ENCODE measurements at places on chromosomes 5 and 9.

DNA sequence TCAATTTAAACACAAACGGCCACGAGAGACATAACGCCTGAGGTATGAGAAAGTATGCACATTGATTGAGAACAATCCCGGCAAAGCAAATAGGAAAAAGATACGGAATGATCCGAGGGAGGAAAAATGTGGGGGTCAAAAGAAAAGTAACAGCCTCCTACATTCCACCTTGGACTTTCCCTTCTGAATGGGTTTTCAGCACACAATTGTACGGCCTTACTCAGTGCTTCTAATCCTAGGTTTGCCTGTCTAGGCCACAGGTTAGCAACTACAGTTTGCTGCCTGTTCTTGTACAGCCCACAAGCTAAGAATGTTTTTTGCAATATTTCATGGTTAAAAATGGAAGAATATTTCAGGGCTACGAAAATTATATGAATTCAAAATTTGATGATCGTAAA is 46.2 kb upstream of the RNF20 start:
- DNase-seq, result no peak

GRCh38 chr9:121376214-121376830 is 6.3 kb upstream of the STOM start:
- no peak for DNase-seq

- no peak for DNase-seq
These were observed 6.0 kb downstream of the DNAI1 start for GRCh38 chr9:34464571-34464970.

GRCh38 chr5:69492923-69493395 is 369 bp downstream of the OCLN start:
- DNase-seq, result no peak

GRCh38 chr5:71778678-71779276 is 59.7 kb downstream of the CARTPT start:
- DNase-seq, result no peak

- no peak for DNase-seq
These were observed 16.4 kb downstream of the MED27 start for GRCh38 chr9:132063281-132063680.

- no peak for DNase-seq
These were observed 5.3 kb upstream of the FANCG start for GRCh38 chr9:35085078-35085477.

GRCh38 chr5:75522025-75522424 is 10.3 kb downstream of the POLK start:
- DNase-seq, result no peak

DNA sequence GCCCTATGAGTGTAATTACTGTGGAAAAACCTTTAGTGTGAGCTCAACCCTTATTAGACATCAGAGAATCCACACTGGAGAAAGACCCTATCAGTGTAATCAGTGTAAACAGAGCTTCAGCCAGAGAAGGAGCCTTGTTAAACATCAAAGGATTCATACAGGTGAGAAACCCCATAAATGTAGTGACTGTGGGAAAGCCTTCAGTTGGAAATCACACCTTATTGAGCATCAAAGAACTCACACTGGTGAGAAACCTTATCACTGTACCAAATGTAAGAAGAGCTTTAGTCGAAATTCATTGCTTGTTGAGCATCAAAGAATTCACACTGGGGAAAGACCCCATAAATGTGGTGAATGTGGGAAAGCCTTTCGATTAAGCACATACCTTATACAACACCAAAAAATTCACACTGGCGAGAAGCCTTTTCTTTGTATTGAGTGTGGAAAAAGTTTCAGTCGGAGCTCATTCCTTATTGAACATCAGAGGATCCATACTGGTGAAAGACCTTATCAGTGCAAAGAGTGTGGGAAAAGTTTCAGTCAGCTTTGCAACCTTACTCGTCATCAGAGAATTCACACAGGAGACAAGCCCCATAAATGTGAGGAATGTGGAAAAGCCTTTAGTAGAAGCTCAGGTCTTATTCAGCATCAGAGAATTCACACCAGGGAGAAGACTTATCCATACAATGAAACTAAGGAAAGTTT is 9.9 kb downstream of the ZNF189 start:
- no peak for DNase-seq

DNA sequence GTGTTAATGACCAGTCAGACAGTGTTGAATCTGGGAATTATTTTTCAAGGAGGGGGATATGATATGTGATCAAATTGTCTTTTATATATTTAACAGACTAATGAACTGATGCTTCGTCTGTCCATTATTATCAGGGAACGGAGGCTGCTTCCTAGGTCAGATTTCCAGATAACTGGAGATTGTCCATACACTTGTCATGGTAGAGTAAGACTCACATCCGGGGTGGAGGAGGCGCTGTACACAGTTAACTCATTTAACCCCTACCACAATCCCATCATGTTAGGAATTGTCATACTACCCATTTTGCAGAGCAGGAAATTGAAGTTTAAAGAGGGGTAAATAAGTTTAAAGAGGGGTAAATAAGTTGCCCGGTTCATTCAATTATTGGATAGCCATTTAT is 55.9 kb downstream of the ARHGAP26 start:
- no peak for DNase-seq

DNA sequence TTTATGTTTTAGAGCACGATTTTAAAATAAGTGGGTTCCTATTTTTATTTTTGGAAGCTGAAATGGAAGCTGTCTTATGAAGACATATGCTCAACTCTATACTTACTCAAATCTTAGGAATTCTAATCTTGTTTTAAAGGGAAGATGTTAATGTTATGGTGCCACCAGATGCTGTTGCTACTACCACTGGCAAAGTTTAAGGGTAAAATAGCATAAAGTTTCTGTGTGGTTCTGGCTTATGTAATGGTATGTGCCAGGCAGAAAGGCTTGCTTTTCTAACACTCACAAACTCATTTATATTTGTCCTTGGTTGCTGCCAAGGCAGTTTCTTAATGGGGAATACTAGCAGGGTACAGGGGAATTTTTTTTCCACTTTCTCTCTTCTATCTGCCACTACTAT is 204.9 kb downstream of the ZSWIM6 start:
- DNase-seq, result no peak

DNA sequence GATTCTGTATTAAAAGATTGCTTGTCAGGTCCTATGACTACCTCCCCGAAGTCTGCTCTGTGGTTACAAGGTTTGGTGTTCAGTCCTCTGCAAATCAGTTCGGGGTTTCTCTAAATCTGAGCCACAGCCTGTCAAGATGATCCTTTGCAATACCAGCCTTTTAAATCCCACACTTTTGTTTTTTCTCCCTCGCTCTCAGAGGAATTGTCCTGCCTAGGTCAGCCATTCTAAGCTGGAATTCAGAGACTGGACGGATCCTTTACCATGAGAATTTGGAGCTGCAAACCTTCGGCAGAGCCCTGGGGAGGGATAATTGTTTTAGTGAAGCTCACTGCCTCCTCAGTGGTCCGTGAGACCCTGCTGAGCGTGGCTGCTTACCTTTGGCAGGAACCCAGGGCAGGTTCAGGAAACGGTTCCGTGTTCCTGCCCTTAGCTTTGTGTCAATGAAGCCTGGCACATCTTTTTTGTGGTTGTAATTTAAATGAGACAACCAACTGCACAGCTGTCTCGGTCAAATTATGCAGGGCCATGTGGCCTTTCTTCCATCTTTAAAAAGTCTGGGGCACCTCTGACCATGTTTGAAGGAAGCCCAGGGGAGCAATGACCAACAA is 47.2 kb downstream of the EBF1 start:
- DNase-seq, result peak; percentile 45

GRCh38 chr9:18976709-18977531 is 56.1 kb downstream of the SAXO1 start:
- no peak for DNase-seq

DNA sequence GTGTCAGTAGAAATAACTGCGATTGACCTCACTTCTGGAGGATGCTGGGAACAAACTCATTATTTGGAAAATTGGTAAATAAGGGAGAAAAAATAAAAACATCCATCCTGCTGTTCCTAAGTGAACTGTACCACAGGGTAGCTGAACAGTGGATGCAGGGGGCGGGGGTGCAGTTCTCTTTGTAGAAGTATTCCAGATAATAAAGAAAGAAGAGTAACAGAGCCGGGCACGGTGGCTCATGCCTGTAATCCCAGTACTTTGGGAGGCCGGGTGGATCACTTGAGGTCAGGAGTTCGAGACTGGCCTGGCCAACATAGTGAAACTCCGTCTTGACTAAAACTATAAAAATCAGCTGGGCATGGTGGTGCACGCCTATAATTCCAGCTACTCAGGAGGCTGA is 132.1 kb downstream of the COL23A1 start:
- DNase-seq, result no peak

GRCh38 chr5:179772351-179772750 is 21.4 kb upstream of the LTC4S start:
- no peak for DNase-seq

DNA sequence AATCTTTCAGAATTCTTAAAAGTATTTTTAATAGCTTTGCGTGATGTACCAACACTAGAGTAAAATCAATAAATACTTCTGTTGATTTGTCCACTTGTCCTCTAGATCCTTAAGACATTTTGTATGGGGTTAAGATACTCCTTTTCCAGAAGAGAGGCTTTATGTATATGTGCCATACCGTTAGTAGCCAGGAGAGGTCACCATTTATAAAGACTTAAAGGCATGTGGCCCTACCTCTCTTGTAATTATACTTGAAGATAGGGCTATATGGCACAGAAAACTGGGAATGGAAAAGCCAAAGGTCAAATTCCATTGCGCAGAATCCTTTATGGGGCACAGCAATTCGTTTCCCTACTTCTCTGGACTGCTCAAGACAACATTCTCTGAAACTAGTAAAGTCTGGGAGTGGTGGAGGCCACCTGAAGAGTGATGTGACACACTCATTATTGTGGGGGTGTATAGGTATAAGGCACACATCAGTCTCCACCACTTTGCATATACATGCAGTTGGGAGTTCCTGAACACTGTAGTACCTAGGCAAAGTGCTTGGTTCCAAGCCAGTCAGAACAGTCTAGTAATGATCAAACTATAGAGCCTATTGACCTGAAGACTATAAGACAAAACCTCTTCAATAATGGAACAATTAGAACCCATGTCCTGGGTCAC is 140.1 kb upstream of the FBXL17 start:
- no peak for DNase-seq

- no peak for DNase-seq
These were observed 67.7 kb upstream of the CCL21 start for GRCh38 chr9:34777666-34778065.

GRCh38 chr5:179373101-179373934 is 28.1 kb upstream of the ADAMTS2 start:
- no peak for DNase-seq

DNA sequence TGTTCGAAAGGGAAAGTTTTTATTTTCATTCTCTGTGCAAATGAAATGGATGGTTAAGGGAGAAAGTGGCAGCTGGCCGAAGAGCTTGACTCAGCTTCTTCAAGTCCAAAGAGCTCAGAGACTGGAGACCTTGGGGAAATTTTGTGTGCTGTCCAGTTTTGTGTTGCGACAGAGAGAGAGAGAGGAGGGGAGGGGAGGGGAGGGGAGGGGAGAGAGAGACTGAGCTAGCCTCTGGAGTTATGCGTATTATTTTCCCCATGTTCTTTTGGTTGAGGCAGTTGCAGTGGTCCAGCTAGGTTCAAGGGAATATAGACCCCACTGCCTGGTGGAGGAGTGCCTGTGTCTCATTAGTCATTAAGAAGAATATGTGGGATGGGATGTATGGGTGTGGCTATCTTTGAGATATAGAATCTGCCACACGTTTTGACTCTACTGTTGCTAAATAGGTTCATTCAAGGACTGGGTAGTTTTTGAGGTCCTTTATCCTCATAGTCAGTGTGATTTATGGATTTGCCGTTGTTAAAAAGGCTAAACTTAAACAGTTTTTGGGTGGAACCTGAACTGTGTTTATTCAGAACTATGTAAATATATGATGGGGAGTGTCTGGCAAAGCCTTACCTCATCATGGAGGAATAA is 69.7 kb downstream of the ARHGAP26 start:
- DNase-seq, result no peak

- DNase-seq, result no peak
These were observed 313.8 kb downstream of the SLF1 start for GRCh38 chr5:94932259-94932658.

GRCh38 chr5:50328193-50328729 is 112.8 kb downstream of the EMB start:
- no peak for DNase-seq

- no peak for DNase-seq
These were observed 172.0 kb downstream of the DENND1A start for GRCh38 chr9:123757960-123758359.

DNA sequence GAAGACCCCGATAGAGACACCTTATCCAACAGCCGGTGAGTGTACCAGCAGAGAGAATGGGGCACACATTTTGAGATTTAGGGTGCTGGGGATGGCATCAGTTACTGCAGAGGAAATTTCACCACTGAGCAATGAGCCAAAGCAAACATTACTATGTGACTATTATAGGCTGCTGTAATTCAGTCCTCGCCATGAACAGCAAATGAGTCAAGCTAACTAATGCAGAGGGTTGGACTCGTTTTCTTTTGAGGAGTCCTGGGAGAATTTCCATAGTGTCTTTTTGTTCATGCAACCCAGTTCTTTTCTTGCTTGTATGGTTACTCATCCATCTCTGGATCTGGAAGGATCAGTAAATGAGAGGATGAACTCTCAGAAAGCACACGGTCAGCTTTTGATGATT is 323.8 kb downstream of the PSAT1 start:
- DNase-seq, result no peak

DNA sequence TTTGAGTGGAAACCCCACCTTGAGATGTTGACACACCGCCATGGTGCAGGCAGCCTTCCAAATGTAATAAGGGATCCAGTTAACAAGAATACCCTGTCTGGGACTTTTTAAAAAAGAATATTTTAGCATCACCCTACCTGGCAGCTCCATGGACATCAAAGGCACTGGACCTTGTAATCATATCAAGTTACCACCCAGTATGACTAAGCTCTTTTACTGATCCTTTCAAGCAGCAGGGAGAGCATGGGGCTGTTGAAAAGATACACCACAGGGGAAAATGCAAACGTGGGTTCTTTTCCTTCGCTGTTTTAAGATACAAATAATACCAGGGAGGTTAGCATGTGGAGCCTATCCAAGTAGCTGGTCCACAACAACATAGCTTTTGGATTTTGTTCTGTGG is 211.2 kb downstream of the SAXO1 start:
- no peak for DNase-seq

DNA sequence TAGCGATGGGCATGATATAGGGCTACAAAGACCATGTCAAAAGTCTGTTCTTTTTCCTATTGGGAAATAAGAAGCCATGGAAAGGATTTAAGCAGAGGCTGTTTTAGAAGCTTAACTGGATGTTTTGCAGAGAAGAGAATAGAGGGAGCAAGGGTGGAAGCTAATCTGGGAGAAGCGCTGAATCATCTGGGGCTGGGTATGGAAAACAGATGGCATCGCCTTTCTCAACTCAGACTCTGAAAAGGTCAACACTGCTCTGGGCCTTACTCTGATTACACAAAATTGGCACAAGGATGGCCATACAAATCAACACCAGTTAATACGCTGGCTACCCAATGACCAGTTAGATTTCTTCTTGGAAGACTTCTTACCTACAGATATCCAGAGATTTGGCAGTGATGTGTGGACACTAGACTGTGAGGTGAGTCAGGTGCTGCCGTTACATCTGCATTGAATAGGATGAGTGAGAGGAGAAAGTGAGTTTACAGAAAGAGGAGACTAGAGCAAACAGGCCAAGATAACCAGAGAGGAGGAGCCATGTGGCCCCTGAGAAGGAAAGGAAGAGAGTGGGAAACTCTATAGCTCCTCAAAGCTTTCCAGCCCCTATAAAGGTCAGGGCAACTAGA is 6.2 kb upstream of the TCERG1 start:
- no peak for DNase-seq

- no peak for DNase-seq
These were observed at the start of gene C9orf153 for GRCh38 chr9:86259557-86259956. Gene C9orf153 (minus strand): TSS chr9:86259657. CDS start chr9:86229603, 30,054 bp downstream.
